Regular cardiac myocyte (primary cell): ENCODE measurements at places on chromosomes 12 and 14. TPM values are rescaled to one million over a fixed set of nuclear protein-coding genes. Genes with fewer than 3 reads are reported as not detected.

C12orf43 gene
- 9.0 and 12.1 TPM in 2 replicates for total RNA-seq

P2RX2 gene
- total RNA-seq = not detected in 2 replicates

GPR135 gene
- total RNA-seq = 1.7 and 3.1 TPM in 2 replicates

PPP1CC gene
- total RNA-seq = 65.1 and 144 TPM in 2 replicates

C14orf132 gene
- 1.9 and 20.9 TPM in 2 replicates for total RNA-seq

NFATC4 gene
- total RNA-seq = 30.3 and 71.0 TPM in 2 replicates

RNASE4 gene
- total RNA-seq = 9.4 and 38.9 TPM in 2 replicates

PHLDA1 gene
- 78.9 and 101 TPM in 2 replicates for total RNA-seq

G2E3 gene
- total RNA-seq = 15.8 and 39.3 TPM in 2 replicates

MIPOL1 gene
- total RNA-seq = 5.9 and 10.7 TPM in 2 replicates

OR4E2 gene
- not detected in 2 replicates for total RNA-seq

ASCL1 gene
- not detected in 2 replicates for total RNA-seq

EIF2S1 gene
- 239 and 437 TPM in 2 replicates for total RNA-seq

HSPA2 gene
- total RNA-seq = 2.3 and 5.9 TPM in 2 replicates

APOF gene
- not detected in 2 replicates for total RNA-seq

HOXC4 gene
- total RNA-seq = 0.19 TPM in 1 of 2 replicates, not detected in the other

PRR4 gene
- 0.28 and 1.2 TPM in 2 replicates for total RNA-seq

TAMALIN gene
- 2.7 and 9.0 TPM in 2 replicates for total RNA-seq

CCDC38 gene
- under 0.01 TPM in 2 replicates for total RNA-seq

CCDC196 gene
- total RNA-seq = not detected in 2 replicates

PRB2 gene
- total RNA-seq = not detected in 2 replicates

ZNF664 gene
- total RNA-seq = 28.6 and 36.4 TPM in 2 replicates

MIS18BP1 gene
- total RNA-seq = 23.1 and 35.7 TPM in 2 replicates

TTC6 gene
- total RNA-seq = not detected in 2 replicates

SPRING1 gene
- total RNA-seq = 27.1 and 27.6 TPM in 2 replicates

GYS2 gene
- not detected in 2 replicates for total RNA-seq

APOLD1 gene
- total RNA-seq = 56.6 and 77.2 TPM in 2 replicates

TSHR gene
- total RNA-seq = not detected in 2 replicates

IL26 gene
- total RNA-seq = under 0.01 TPM in 1 of 2 replicates, not detected in the other

ZNF10 gene
- 6.9 and 14.1 TPM in 2 replicates for total RNA-seq

LIN7A gene
- 21.3 and 36.6 TPM in 2 replicates for total RNA-seq

FOXM1 gene
- total RNA-seq = 0.28 and 12.5 TPM in 2 replicates

FAM186B gene
- 0.19 and 0.28 TPM in 2 replicates for total RNA-seq

ITGB7 gene
- total RNA-seq = 0.19 and 0.56 TPM in 2 replicates

C12orf54 gene
- total RNA-seq = under 0.01 TPM in 1 of 2 replicates, not detected in the other

AQP2 gene
- total RNA-seq = not detected in 2 replicates

RAB21 gene
- 14.1 and 45.1 TPM in 2 replicates for total RNA-seq

TMEM263 gene
- total RNA-seq = 149 and 185 TPM in 2 replicates

DAO gene
- total RNA-seq = not detected in 2 replicates

DCD gene
- not detected in 2 replicates for total RNA-seq

PTHLH gene
- 4.2 and 10.2 TPM in 2 replicates for total RNA-seq

TAS2R42 gene
- not detected in 2 replicates for total RNA-seq

CLEC4D gene
- not detected in 2 replicates for total RNA-seq

ABHD12B gene
- total RNA-seq = not detected in 2 replicates

VRTN gene
- not detected in 2 replicates for total RNA-seq

TMEM119 gene
- total RNA-seq = 0.58 and 15.8 TPM in 2 replicates

NTN4 gene
- 153 and 362 TPM in 2 replicates for total RNA-seq

CCNT1 gene
- 27.3 and 31.4 TPM in 2 replicates for total RNA-seq

MAP3K9 gene
- under 0.01 and 0.38 TPM in 2 replicates for total RNA-seq
